ENCODE measurements at places on chromosomes 5 and 9. TPM values are rescaled to one million over a fixed set of nuclear protein-coding genes. Genes with fewer than 3 reads are reported as not detected.

C9 gene
- not detected for total RNA-seq

DNA sequence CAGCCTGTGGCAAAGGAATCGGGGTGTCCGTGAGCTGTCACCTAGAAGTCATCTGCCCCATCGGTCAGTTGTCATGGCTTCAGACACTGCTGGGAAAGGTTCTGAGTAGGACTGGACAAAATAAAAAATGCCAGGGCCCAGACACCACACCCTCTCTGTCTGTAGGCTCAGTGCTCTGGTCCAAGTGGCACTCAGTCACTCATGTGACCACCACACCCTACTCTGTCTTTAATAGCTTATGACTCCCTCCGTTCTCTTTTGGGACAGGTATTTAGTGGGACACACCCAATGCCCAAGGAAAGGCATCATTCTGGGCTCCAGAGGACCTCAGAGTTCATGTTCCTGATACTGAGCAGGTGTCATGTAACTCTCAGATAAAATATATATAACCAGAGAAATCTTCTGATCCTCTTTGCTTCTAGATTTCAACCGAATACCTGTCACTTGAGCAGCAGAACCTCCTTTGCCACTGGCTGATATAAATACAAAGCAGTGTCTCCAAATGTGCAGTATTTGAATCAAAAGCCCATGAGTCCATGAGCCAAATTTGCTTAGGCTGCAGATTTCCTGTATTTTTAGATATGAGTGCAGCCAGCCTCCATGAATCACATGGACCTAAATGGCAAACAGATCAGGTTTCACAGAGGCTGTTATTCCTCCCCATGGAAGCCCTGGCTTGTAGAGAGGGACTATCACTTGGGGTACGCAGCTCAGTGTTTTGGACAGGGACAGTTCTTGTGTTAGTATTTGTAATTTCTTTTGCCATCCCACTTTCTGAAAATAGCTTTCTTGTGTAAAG is 272.0 kb downstream of the ARHGAP26 start:
- H3K27ac ChIP-seq, result no peak overlapping the region
- peaks cover 5% of the 10 kb centered on the region for H3K4me1 ChIP-seq
- no peaks in the 10 kb centered on the region for H3K27me3 ChIP-seq
- no peak overlapping the region for H3K4me3 ChIP-seq
- H3K36me3 ChIP-seq, result peaks cover 5% of the 10 kb centered on the region
- DNase-seq, result no peak

GRCh38 chr9:72596451-72597180 is 75.2 kb downstream of the TMC1 start:
- H3K27me3 ChIP-seq, result no peaks in the 10 kb centered on the region
- peaks cover 6% of the 10 kb centered on the region for H3K4me1 ChIP-seq
- no peaks in the 10 kb centered on the region for H3K36me3 ChIP-seq
- no peak for DNase-seq
- no peak overlapping the region for H3K4me3 ChIP-seq

- peaks cover 38% of the 10 kb centered on the region for H3K36me3 ChIP-seq
- H3K27ac ChIP-seq, result no peak overlapping the region
- H3K4me1 ChIP-seq, result no peaks in the 10 kb centered on the region
- H3K27me3 ChIP-seq, result no peaks in the 10 kb centered on the region
These were observed 5.4 kb downstream of the KIAA1191 start for GRCh38 chr5:176356179-176356566.

- H3K36me3 ChIP-seq, result no peaks in the 10 kb centered on the region
- H3K4me3 ChIP-seq, result no peak overlapping the region
- H3K27ac ChIP-seq, result no peak overlapping the region
- H3K4me1 ChIP-seq, result no peaks in the 10 kb centered on the region
- DNase-seq, result no peak
These were observed 113.5 kb downstream of the SMARCA2 start for GRCh38 chr9:2128618-2129017.
